ENCODE measurements at places on chromosomes 11 and 22.

DNA sequence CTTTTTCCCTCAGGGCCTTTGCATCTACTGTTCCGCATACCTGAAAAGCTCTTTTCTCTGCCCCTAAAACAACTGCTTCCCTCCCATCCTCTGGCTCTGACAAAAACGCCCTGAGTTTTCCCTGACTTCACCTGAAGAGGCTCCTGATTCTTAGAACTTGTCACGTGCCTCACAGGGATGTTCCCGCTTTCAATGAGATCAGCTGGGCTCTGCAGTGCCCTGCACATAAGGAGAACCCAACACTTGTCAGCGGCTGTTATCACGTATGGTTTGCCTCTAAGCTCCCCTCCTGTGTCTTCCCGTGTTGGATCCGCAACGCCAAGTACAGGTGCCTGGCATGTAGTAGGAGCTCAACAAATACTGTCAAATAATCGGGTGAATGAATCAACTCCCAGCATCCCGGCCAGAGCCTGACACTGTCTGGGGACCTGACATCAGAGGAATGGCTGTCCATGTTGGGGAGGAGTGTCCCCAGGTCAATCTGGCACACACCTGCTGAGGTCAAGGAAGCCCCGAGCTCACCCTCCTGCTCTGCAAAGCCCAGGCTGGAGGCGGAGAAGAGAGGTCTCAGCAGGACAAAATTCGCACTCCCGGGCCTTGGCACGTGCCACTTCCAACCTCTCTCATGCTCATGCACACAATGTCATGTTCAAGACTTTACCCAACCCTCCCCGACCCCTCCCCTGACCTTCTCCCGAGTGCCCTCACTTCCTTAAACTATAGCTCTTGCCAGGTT, 4.2 kb upstream of the GRK2 start:
- DNase-seq: no peak

DNA sequence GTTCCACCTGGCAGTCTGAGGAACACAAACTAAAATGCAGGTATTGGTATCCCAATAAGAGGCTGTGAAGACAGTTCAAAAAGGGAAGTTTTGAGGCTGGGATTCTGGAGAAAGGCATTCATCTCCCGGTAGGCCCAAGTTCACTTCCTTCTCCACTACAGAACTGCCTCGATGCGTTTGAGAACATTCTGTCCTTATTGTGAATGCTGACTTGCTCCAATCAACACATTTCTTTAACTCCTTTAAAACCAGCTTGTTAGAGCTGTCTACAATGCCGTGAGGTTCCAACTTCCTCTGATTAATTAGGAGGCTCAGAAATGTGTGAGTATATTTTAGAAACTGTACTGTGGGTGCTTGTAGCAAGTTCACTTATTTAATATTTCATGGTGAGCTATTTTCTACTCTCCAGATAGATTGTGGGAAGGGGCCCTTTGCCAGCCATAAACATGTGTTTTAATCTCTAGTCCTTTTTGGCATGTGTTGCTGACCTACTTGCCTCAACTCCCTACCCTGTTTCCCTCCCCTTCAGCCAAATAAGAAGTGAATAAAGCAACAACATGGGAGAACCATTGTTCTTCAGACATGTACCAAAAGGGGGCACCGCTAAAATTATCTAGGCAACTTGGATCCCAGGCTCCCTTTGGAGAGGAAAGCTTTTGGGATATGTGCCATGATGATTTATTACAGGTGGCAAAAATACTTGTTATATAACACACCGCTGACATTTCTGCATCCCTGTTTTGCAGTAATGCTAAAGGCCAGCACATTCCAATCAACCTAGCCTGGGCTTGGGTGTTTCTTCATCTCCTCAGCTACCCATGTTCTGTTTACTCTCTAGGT, 245.6 kb downstream of the BLID start:
- DNase-seq: no peak

DNA sequence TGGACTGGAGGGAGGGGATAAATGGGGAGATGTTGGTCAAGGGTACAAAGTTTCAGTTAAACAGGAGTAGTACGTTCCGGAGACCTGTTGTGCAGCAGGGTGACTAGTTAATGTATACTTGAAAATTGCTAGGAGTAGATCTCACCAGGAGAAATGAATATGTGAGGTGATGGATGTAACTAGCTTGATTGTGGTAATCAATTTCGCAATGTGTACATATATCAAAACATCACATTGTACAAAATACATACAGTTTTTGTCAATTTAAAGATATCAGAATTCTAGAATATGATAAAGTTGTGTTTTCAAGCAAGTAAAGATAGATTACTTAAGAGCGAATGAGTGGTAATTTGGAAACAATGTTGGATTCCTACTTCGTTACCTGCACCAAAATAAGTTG, 13.3 kb downstream of the EIF3F start:
- no peak for DNase-seq

GRCh38 chr11:102879801-102880200, 5.0 kb upstream of the MMP12 start:
- no peak for DNase-seq

DNA sequence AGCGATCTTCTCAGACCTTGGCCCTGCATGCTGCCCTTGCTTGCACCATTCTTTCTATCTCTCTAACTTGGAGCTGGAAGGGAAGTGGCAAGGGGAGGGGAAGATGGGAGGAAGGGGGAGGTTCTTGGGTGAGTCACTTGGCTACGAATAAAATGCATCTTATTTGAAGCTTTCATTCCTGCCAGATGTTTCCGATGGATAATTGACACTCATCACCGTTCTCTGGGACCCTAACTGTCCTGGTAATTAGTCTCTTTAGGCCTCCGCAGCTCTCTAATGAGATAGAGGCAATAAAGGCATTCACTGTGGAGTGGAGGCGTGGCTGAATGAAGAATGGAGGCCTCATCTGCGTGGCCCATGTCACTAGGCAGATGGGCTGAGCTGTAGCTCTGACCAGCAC, 960.1 kb downstream of the NTM start:
- DNase-seq: no peak

DNA sequence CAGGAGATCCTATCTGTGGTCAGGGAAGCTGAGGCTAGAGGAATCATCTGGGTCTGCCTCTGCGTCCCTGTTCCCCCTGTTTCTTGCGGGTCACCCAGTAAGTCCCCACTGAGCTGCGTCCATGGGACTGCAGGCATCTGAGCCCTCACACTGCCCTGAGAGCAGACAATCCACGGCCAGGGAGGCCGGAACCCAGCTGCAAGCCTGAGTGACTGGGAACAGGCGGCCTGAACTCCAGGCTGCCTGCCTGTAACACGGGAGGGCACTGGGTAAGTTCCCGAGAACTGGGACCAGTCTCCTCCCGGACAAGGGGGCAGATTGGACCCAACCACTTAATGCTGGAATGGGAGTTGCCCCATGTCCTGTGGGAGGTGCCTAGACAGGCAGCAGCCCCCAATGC, 727.4 kb downstream of the BRD1 start:
- DNase-seq: no peak

DNA sequence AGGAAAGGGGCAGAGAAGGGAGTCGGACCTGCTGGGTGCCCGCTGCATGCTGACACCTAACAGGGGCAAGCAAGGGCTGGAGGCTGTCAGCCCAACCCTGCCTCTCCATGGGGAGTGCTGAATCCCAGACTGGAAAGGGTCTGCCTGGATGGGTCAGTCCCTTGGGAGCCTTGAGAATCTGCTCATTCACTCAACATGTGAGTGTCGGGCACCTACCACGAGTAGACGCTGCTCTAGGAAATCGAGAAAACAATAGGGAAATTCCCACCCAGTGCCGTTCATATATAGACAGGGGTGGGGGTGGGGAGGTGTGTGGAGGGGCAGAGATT, 4.4 kb upstream of the CTSD start:
- DNase-seq: no peak

- DNase-seq: no peak
Measured at GRCh38 chr11:88651556-88651955, 314.0 kb upstream of the CTSC start.

DNA sequence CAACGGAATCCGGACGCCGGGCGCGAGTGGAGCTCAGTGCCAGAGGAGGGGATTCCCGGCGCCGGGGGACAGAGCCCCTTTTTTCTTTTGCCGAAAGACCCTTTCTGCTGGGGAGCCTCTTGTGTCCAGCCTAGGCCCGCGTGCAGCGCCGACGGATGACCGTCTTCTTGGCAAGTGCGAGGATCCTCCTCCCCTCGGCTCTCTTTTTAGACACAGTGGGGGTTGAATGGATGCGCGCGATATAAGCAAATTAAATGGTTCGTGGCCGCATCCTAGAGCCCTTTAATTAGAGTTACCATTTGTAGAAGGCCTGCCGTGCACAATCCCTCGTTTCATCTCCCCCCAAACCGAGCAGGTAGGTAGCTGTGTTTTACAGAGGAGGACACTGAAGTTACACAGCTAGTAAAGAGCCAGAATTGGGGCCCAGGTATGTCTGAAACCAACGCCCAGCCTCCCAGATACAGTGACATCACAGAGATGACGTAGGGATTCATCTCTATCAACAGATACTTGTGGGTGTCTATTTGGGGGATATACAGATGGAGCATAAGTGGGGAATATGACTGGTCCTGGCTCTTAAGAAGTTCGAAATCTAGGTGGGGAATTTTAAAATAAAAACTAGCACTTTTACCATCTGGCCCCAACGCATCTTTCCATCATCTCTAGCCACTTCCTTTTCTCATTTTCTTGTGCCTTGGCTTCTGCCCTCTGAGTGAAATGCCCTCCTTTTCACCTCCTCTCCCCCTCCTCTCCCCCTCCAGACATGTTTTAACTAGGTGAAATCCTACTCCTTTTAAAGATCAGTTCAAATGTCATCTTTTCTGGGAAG, 875 bp downstream of the TCP11L1 start:
- no peak for DNase-seq

DNA sequence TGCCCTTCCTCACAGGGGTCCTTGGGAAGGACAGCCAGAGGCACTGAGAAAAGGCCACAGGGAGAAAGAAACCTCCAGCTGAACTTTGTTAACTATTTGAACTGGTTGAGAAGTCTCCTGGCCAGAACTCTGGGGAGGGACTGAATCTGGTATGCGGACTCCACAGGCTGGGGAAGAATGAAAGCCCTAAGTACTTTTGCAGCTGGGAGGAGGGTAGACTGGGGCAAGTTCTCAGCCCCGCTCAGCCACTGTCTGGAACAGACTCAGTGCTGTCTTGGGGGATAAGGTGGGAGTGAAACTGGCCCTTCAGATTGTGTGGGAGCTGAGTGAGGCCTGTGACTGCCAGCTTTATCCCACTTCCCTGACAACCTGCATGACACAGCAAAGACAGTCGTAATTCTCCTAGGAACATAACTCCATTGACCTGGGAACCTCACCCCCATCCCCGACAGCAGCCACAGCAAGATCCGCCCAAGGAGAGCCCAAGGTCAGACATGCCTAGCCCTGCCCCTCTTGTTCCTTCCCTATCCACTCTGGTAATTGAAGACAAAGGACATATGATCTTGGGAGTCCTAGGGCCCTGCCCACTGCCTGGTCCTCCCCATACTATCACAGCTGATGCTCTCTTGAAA, 475.1 kb upstream of the CNTN5 start:
- no peak for DNase-seq

DNA sequence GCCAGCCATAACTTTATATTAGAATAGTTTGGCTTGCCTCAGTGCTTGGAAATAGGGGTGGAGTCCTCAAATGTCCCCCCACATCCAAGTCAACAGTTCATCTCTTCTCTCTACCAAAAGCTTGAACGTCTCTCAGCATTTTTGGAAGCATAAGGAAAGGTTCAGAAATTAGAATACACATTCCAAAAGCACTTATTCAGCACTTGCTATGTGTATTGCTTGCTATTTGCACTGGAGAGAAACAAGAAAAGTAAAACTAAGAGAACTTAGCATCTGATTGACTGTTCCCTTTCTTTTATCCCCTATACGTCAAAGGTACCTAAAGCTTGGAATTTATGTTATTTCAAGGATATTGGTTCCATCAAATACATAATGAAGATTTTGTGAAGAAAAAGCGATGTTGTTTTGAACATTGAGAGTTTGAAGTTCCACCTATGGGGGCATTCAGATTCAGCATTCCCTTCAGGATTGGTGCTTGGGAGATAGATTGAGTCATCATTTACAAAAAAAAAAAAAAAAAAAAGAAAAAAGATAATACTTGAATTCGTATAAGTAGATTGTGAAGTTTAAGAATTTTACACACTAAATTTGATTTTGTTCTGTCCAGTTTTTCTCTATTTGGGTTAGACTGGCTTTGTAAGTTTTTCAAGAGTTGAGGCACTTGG, 1.3 kb downstream of the TBRG1 start:
- no peak for DNase-seq

DNA sequence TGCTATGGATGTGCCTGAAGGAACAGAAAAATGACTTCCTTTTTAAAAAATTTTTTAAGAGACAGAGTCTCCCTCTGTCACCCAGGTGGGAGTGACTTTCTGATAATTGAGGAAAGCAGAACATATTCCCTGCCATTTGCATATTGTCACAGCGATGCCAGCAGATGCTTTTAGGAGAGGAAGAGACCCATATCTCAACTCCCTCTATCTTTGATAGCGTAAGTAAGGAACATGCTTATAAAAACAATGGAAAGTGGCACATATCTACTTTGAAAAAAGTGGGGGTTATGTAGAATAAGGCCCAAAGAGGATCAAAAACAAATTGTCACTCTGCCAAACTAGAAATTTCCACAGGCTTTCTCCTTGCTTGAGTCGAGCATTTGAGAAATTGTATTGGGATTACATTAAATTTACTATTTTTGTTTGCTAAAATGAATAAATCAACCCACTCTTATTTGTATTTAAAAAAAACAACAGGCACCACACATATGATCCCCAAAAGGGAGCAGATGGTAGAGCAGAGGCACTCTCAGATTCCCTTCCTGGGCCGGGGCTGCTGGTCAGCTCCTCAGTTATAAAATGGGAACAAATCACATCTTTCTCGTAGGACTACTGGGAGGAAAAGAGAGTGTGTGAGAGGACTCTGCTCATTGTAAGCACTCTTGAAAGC, 68.8 kb upstream of the TSPAN18 start:
- no peak for DNase-seq

DNA sequence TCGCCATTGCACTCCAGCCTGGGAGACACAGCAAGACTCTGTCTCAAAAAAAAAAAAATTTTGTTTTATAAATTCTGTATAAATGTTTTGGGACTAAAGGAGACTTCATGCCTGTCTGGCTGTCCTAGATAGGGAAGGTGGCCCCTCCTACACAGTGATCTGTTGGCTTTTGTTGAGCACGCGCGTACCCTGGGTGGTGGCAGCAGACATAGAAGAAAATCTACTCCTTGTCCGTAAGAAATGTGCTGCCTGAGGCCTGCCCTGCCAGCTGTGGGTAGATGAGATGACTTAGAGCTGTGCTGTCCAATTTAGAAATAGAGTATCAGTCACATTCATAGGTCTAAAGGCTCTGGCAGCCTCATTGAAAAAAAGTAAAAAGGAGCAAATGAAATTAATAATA, 37.0 kb downstream of the AP2A2 start:
- DNase-seq: no peak

GRCh38 chr11:78654866-78655265, 80.2 kb upstream of the NARS2 start:
- no peak for DNase-seq

GRCh38 chr11:47288066-47288465, 18.1 kb downstream of the MADD start:
- DNase-seq: no peak

- no peak for DNase-seq
Measured at GRCh38 chr11:111172321-111172862, 73.1 kb upstream of the POU2AF2 start.

- no peak for DNase-seq
Measured at GRCh38 chr11:1109918-1110705, 35.4 kb downstream of the MUC2 start.

- no peak for DNase-seq
Measured at GRCh38 chr22:46421267-46421666, 85.8 kb downstream of the TRMU start.

Data from ecto neural progenitor cell (in vitro differentiated cells).